Stromal cell of bone marrow (primary cell): ENCODE measurements at places on chromosomes 5 and 9.

DNA sequence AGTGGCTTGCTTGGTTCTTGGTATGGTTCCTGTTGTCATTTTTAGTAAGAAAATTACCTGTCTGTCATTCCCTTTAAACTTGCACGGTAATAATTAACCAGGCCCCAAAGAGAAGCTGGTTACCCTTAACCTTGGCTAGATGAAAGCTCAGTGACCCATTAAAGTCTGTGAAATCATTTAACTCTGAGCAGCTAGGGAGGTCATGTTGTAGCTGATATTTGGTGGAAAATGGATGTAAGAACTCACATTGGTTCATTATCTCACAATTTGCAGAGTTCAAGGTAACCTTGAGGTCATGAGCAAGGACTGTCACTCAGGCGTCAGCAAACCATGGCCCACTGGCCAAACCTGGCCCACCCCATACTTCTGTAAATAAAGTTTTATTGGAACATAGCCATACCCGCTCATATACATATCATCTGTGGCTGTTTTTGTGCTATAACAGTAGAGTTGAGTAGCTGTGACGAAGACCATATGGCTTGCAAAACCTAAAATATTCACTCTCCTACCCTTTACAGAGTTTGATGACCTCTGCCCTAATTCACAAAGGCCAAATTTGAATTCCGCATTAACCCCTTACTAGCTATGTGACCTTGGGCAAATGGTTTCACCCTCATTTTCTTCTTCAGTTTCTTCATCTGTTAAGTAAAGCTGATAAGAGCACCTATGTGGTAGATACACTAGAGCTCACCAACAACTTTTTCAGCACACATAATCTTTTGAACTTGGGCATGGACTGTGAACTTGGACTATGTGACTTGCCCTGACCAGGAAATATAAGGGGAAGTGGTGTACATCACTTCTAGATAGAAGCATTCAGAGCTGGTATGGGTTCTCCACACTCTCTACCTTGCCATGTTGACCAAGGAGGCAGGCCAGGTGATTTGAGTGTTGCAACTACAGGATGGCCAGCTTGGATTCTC lies 61.5 kb upstream of the CPEB4 start:
- no peak for DNase-seq

DNA sequence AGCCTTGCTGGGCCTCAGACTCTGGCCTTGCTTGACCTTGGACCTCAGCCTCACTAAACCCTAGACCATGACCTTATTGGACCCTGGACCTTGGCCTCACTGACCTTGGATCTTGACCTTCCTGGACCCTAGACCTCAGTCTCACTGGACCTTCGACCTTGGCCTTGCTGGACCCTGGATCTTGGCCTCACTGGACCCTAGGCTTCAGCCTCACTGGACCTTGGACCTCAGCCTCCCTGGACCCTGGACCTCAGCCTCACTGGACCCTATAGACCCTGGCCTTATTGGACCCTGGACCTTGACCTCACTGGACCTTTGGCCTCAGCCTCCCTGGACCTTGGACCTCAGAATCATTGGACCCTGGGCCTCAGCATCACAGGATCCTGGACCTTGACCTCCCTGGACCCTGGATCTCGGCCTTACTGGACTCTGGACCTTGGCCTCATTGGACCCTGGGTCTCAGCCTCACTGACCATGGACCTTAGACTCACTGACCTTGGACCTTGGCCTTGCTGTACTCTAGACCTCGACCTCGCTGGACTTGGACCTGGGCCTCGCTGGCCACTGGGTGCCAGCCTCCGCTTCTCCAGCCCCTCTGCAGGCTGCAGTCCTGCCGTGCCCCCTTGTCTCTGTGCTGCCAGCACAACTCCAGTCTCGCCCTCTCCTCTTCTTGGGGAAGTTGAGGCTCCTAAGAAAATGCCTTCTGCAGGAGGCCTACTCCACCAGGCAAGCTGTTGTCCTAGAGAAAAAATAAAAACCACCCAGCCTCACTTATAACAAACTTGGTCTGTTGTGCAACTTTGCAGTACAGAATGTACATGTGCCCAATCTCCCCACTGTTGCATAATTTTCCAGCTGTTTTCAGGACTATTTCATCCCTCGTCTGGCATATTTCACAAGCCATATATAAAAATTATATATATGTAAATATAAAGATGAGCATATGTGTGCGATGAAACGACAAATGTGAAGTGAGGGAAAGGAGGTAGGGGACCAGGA lies 11.0 kb upstream of the ADAMTS2 start:
- DNase-seq = no peak

DNA sequence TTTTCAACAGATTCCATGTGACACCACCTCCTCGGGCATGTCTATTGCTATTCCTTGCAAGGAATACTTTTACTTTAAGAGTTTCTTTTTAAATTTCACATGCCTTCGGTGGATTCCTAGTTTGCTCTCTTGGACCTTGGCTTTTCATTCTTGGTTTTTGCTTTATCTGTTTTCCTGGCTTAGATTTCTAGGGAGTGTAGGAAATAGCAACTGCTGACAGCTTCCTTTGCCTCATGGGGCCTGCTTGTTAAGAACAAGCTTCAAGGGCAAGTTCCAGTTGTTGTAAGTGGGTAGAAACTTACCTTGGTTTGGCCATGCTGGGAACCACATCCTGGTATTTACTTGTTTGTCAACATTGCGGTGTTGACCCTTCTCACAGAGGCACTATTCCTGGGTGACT lies 348.5 kb downstream of the DMAC1 start:
- no peak for DNase-seq

GRCh38 chr9:125160750-125161149 lies 17.4 kb upstream of the SCAI start:
- DNase-seq = no peak

DNA sequence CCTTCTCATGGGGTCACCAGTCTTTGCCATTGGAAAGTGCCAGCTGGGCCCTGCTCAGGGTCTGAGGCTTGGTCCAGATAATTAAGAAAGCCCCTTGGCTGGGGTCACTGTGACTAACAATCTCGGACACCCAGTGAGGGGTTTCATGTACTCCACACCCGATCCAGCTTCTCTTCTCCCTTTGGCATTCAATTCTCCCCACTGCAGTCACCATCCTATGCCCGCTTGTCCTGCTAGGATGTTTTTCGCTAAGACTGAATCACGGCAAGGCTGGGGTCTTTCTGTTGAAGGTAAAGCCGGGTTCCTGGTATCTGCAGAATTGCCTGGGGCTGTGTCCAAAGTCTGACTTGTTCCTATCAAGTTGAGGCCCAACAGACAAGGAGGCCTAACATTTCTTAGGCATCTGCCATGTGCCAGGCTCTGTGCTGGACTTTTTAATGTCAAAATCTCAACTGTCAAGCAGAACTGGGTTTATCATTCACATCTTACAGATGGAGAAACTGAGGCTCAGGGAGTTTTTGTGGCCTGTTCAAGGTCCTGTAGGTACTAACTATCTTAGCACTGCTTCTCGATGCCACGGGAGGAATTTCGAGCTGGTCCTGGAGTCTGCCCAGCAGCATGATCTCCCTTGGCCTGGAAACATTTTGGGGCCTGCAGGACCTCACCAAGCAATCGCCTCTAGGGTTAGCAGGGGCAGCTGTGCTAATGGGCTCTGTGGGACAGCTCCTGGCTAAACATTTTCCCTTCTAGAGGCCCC lies 142.0 kb upstream of the ALDH1B1 start:
- no peak for DNase-seq

DNA sequence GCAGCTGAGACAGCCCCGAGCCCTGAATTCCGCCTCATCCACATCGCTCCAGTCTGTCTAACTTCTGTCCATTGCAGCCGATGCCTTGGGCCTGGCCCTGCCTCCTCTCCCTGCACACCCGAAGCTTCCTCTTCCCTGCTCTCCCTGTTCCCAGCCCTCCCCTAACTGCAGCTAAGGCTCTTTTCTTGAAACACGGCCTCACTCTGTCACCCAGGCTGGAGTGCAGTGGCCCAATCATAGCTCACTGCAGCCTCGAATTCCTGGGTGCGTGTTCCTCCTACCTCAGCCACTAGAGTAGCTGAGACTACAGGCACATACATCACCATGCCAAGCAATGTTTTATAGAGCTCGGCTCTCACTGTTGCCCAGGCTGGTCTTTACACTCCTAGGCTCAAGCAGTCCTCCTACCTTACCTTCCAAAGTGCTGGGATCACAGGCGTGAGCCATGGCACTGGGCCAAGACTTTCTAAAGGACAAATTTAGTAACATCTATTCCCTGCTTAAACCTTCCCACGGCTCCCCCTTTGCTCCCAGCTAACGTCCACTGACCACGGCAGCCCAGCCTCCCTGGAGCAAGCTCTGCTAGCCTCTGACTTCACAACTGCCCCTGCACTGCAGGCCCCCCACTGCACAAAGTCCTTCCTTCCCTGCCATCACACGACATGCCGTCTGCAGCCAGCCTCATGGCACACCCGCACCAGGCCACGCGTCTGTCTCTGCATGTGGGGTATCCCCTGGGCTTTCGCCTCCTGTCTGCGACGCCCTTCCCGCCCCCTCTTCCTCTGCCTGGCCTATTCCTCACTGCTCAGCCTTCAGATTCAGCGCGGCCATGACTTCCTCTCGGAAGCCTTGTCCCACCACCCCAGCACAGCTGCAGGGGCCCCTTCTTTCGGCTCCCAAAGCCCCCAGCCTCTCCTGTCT lies 28.6 kb downstream of the LAMC3 start:
- no peak for DNase-seq

DNA sequence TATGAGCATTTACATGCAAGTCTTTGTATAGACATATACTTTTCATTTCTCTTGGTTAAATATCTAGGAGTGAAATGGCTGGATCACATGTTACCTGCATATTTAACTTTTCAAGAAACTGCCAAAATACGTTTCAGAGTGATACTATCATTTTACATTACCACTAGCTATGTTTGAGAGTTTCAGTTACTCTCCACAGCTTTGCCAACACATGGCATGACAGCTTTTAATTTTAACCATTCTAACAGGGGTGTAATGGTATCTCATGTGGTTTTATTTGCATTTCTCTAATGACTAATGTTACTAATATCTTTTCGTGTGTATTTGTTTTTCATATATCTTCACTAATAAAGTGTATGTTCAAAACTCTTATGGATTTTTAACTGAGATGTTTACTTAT lies 99.8 kb downstream of the DTWD2 start:
- DNase-seq = no peak

DNA sequence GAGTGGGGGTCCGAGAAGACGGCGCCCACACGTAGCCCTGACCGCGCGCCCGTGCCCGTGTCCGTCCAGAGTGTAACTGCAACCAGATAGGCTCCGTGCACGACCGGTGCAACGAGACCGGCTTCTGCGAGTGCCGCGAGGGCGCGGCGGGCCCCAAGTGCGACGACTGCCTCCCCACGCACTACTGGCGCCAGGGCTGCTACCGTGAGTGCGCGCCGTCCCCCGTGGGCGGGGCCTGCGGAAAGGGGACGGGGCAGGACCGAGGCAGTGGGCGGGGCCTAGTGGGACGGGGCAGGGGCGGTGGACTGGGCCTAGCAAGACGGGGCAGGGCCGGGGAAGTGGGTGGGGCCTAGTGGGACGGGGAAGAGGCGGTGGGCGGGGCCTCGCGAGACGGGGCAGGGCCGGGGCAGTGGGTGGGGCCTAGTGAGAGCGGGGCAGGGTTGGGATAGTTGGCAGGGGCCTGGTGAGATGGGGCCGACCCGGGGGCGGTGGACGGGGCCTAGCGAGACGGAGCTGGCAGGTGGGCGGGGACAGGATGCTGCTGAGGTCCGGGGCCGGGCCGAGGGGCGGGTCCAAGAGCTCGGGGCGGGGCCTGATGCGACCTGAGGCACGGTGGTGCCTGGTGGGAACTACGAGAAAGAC lies 79.1 kb downstream of the NTNG2 start:
- peak; percentile 69 for DNase-seq

DNA sequence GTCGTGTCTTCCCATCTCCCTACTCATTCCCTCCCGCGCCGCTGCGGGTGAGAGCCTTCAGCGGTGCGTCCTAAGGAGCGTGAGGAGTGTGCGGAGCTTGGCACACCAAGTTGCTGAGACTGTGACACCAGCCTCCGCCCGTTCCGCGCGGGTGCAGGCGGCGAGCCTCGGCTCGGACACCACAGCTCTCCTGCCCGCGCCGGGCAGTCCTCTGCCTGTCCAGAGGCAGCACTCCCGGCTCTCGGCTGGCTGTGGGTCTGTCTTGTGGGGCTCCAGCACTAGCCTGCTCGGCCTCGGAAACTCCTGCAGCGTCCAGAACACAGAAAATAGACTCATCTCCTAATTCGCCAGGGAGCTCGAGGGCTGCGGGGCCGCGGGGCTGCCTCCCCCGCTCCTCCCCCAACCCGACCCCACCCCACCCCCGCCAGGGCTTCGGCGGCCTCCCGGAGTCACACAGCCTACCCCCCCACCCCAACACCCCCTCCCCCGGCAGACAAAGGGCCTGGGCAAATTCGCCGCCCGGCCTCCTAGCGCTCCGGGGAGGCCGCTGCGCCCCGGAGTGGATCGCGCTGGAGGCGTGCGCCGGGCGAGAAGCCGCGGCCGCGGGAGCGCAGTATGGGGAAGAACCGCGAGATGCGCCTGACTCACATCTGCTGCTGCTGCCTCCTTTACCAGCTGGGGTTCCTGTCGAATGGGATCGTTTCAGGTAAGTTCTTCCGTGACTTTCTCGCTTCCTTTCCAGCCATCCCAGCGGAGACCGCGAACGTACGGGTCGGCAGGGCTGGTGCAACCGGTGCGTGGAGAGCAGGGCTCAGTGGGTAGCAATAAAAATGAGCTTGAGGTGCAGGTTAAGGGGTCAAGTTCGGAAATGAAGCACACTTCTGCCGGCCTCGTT lies at the start of gene ADAMTS19:
ADAMTS19 (plus strand) TSS at position 522 of the 895 bp plus-strand sequence; CDS start at position 616, 94 bp downstream.
- peak; percentile 13 for DNase-seq

DNA sequence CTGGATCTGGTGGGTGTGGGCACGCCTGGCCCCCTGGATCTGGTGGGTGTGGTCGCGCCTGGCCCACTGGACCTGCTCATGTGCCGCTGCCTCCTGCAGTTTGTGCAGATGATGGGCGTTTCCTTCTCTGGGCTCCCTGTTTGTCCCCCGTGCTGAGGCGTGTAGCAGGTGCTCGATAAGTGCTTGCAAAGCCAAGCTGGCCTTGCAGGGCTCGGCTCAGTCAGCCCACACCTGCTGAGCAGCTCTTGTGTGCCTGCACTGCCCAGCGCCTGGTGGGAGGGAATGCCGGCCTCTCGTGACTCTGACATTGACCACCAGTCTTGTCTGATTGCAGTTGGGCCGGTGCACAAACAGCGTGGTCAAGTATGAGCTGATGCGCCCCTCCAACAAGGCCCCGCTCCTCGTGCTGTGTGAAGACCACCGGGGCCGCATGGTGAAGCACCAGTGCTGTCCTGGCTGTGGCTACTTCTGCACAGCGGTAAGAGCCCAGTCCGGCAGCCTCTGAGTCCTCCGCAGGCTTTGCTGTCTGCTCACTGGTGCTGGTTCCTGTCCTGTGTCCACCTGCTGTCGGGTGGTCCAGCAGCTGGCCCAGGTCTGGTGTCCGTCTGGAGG lies 102.7 kb upstream of the CACNA1B start:
- DNase-seq = no peak

DNA sequence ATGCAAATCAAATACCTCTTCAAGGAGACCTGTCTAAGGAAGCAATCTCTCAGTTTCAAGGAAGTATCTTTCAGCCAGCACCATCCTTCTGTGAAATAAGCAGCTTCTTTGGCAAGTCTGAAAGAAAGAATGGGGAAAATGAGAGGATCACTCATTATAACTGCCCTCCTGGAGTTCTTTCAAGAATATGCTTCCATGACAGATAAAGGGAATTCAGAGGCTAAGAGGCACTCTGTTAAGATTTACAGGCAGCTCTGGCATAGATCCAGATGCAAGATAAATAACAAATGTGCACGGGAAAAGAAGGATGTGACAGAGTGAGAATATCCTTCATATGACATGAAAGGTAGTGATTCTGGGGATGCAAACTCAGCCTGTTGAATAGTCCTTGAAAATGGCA lies 348.2 kb upstream of the CCNG1 start:
- no peak for DNase-seq
